ENCODE measurements at places on chromosomes 2 and 18. TPM values are rescaled to one million over a fixed set of nuclear protein-coding genes. Genes with fewer than 3 reads are reported as not detected.

- H3K27me3 ChIP-seq, result no peaks in the 10 kb centered on the region
- no peak overlapping the region for H3K4me3 ChIP-seq
- no peak for DNase-seq
- H3K4me1 ChIP-seq, result no peaks in the 10 kb centered on the region
Measured at GRCh38 chr2:225236769-225237323, 162.7 kb upstream of the NYAP2 start.

GRCh38 chr2:191013682-191013931 lies 364 bp downstream of the STAT1 start:
- no peak overlapping the region for H3K27ac ChIP-seq
- H3K27me3 ChIP-seq, result no peaks in the 10 kb centered on the region
- H3K36me3 ChIP-seq, result peaks cover 17% of the 10 kb centered on the region
- H3K4me1 ChIP-seq, result peaks cover 29% of the 10 kb centered on the region

- H3K36me3 ChIP-seq, result no peaks in the 10 kb centered on the region
- H3K4me3 ChIP-seq, result no peak overlapping the region
- H3K4me1 ChIP-seq, result no peaks in the 10 kb centered on the region
- H3K27me3 ChIP-seq, result no peaks in the 10 kb centered on the region
- no peak for DNase-seq
- H3K27ac ChIP-seq, result no peak overlapping the region
Measured at GRCh38 chr2:64367444-64368232, 86.3 kb upstream of the LGALSL start.

GRCh38 chr18:21196426-21196825 lies 45.6 kb upstream of the GREB1L start:
- no peak for DNase-seq
- no peak overlapping the region for H3K4me3 ChIP-seq

GRCh38 chr2:238847841-238848690 lies at the start of gene TWIST2:
TWIST2 (plus strand) TSS chr2:238848085; CDS start chr2:238848216, 131 bp downstream.
- H3K4me1 ChIP-seq, result no peaks in the 10 kb centered on the region
- H3K4me3 ChIP-seq, result no peak within 1 kb of the TSS
- H3K27me3 ChIP-seq, result no peaks in the 10 kb centered on the region

The KCNG2 gene
- not detected for total RNA-seq

Data from Karpas-422 (cell line).